Adrenal gland (tissue), 19 donors: ENCODE measurements at places on chromosomes 13 and 19.

- DNase-seq = no peak
Observed at GRCh38 chr13:51405176-51405575, 47.7 kb downstream of the INTS6 start.

DNA sequence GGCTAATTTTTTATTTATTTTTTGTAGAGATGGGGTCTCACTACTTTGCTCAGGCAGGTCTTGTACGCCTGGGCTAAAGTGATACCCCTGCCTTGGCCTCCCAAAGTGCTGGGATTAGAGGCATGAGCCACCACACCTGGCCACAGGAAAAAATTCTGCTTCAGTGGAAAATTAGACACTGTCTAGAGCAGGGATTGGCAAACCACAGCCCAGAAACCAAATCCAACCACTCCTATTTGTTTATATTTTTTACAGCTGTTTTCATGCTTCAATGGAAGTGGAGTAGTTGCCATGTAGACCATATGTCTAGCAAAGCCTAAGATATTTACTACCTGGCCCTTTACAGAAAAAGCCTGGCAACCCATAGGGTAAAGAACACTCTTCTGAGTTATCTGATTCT lies 123.7 kb upstream of the MRI1 start:
- no peak for DNase-seq

DNA sequence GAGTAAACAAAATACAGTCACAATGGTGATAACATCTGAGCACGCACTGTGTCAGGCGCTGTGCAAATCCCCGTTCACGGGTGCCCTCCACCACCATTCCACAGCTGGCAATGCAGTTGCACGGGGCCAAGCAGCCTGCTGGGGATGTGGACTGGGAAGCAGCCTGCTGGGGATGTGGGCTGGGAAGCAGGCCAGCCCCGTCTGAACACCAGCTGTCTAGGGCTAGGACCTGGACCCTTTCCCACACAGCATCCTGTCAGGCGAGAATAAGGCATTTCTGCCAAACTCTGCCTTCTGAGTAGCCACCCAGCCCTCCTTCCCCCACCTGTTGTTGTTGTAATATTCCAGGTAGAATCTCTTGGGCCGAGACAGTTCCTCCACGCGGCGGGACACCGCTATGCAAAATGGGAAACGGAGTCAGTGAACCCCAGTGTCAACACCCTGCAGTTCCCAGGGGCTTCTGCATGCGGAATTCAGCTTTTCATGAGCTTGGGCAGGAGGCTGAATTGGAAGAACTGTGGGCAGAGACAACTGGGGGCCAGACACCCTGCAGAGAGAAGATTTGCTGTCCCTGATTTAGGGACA lies 27.8 kb upstream of the MIER2 start:
- DNase-seq = no peak

GRCh38 chr19:42115219-42115618 lies 17.0 kb downstream of the POU2F2 start:
- DNase-seq = no peak

DNA sequence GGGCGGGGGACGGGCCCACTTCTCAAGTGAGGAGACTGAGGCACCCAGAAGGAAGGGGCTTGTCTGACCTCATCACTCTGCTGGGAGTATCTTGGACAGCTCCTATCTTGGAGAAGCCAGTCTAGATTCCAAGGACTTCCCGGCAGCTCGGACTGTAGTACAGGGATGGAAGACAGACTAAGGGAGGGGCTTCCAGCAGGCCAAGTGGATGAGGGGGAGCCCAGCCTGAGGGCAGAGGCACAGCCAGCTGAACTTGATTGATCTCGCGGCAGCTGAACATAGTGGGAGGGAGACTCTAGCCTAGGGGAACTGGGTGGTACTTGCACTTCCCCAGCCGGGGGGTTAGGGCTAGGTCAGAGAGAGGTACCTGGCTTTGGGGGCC lies 711 bp downstream of the CILP2 start:
- DNase-seq = no peak

- no peak for DNase-seq
Observed at GRCh38 chr19:6610934-6611852, 20.2 kb upstream of the CD70 start.

- no peak for DNase-seq
Observed at GRCh38 chr19:13120817-13121216, 2.8 kb downstream of the NACC1 start.

GRCh38 chr19:46693760-46694159 lies 23.2 kb downstream of the PRKD2 start:
- no peak for DNase-seq

- DNase-seq = no peak
Observed at GRCh38 chr19:39826311-39826945, 7.5 kb downstream of the DYRK1B start.

DNA sequence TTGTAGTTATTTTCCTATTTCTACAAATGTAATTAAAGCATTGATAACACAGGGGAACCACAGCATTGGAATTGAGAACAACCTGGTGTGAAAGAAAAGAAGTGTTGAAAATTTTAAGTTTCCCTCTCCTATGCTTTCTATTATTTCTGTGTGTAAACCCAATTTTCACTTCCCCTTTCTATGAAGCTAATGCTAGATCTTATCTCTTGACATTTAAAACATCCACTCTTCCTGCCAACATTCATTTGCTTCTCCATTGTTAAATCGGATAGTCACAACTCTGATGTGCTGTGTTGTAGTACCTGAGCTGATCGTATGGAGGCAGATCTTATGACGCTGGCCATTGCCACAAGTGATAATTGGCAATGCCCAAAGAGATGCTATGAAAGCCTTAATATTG lies 203.0 kb downstream of the ITGBL1 start:
- no peak for DNase-seq

GRCh38 chr19:661427-662196 lies 1.4 kb downstream of the RNF126 start:
- peak; percentile 54 for DNase-seq

DNA sequence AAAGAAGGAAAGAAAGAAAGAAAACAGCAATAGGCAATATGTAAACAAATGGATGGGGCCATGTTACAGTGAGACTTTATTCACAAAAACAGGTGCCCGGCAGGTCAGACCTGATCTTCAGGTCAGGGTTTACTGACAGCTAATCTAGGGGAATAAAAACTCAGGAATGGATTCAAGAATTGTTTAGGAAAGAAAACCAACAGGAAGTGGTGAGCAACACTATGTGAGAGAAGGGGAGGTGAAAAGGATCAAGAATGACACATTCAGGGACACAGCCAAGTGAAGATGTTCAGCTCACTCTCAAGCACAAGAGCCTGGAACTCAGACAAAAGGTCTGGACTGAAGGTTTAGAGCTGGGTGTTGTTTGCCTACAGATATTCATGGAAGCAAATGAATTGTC lies 244.5 kb downstream of the EFNB2 start:
- DNase-seq = no peak

DNA sequence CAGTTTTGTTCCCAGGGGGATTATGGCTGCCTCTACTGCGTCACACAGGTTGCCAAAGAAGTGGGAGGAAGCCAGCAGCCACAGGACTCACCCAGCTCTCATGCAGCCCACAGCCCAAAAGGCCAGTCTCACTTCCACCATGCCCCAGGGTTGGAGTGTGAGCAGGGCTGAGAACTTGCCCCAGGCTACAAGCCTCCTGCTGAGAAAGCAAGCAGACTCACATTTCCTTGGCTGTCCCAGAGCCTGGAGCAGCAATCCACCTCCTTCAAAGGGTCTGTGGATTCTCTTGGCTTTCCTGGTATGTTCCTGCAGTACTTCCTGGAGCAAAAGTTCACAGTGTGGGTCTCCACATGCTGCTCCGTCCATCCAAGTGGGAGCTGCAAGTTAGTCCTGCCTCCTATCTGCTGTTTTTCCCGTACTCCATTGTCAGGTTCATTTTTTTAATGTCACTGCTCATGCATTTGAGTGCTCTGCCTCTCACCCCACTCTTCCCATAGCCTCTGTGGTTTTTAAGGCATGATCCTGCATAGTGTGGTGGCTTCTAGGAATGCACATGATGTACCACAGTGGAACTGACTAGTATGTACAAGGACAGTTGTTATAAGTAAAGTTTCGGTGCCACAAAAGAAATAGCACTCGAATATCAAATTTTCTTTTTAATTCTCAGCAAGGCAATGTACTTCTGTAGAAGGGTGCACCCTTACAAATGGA lies 56.2 kb upstream of the ARHGEF7 start:
- DNase-seq = no peak

GRCh38 chr19:19514215-19514657 lies 1.1 kb downstream of the TSSK6 start:
- DNase-seq = peak; percentile 81

- peak; percentile 41 for DNase-seq
Observed at GRCh38 chr19:35357867-35358573, at the start of gene FFAR3. Gene FFAR3 (plus strand): TSS chr19:35358460. CDS start chr19:35358891, 431 bp downstream.

- no peak for DNase-seq
Observed at GRCh38 chr19:31285744-31286143, 63.5 kb downstream of the TSHZ3 start.

DNA sequence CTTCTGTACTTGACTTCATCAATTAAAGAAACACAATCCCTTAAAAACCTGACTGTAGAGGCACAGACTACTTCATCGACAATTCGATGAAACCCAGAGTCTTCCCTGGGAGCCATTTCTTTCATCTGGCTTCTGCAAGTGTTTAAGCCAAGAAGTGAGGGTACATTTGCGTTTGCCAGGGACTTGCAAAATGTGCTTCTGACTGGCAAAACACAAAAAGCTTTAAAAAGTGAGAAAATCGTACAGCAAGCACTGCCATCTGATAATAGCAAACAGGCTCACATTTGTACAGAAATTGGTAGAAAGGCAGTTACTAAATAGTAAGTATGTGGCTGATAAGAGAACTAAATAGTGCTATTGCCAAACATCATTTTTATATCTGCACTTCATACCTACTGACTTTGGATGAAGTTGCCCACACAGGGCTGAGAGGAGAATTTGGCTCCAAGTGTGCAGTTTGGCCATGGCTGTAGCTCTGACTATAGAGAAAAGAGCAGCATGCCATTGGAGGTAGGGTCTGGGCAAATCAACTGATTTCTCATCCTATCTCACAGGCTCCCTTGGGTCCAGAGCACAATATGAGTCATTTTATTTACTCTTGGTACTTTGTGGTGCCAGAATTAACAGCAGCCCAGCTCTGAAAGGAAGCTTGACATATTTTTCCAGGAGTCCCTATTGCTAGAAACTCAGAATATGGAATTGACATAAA lies 358.1 kb downstream of the OXGR1 start:
- DNase-seq = no peak
